ENCODE measurements at places on chromosomes 12 and 14.
A peak's percentile ranks its signal among the peaks of the same experiment; 100 is the strongest.

DNA sequence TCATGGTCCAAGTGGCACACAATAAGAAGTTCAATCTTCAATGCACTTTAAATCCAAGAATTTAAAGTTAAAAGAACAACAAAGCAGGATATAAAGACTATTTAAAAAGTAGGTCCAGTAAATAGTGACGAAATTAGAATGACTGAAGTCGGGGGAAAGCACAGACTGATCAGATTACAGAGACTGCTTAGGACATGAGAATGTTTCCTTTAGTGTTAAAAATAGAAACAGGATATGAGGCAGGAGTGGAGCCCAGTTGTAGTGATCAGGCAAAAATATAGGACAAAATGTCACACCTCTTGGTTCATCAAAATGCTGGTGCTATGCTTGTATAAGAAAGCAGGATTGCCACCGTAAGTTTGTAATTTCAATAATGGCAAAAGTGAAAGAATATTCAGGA, 52.2 kb upstream of the CD163 start:
- DNase-seq = no peak

- no peak for DNase-seq
These were observed 7.6 kb downstream of the KRT85 start for GRCh38 chr12:52359621-52360061.

GRCh38 chr12:42910656-42911055, 321.1 kb upstream of the PRICKLE1 start:
- DNase-seq = no peak

- DNase-seq = no peak
These were observed 2.4 kb upstream of the MLH3 start for GRCh38 chr14:75053396-75054291.

GRCh38 chr12:111182382-111182781, 186.5 kb downstream of the PHETA1 start:
- DNase-seq = no peak

- peak; percentile 9 for DNase-seq
These were observed 28.8 kb downstream of the HOXC4 start for GRCh38 chr12:54082397-54082892.

- DNase-seq = no peak
These were observed 199.4 kb upstream of the FOXN3 start for GRCh38 chr14:89616425-89616824.

GRCh38 chr12:59372956-59373355, 222.9 kb upstream of the SLC16A7 start:
- no peak for DNase-seq

GRCh38 chr14:95515080-95515489, 1.4 kb downstream of the SYNE3 start:
- DNase-seq = no peak

DNA sequence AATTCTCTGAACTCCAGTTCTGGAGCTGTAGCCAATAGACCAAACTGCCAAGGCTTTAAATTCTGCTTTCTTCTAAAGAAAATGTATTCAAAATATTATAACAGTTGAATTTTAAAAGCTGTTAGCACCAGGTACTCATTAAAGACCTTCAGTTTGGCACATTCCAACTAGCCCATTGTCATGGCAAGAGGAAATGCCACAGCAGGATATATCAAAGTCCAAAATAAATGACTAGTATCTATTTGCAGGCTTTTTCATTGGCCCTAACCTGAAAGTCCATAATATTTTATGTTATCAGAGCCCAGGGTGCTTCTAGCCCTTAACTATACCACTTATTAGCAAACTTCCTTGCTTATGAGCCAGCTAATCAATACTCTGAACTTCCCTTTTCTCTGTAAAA, 3.1 kb upstream of the RIC8B start:
- DNase-seq = no peak

GRCh38 chr12:51229116-51229809, 9.4 kb upstream of the DAZAP2 start:
- DNase-seq = no peak

- no peak for DNase-seq
These were observed 14.1 kb upstream of the DCP1B start for GRCh38 chr12:2018391-2018790.

- no peak for DNase-seq
These were observed 137.4 kb downstream of the CALM1 start for GRCh38 chr14:90534091-90534837.

DNA sequence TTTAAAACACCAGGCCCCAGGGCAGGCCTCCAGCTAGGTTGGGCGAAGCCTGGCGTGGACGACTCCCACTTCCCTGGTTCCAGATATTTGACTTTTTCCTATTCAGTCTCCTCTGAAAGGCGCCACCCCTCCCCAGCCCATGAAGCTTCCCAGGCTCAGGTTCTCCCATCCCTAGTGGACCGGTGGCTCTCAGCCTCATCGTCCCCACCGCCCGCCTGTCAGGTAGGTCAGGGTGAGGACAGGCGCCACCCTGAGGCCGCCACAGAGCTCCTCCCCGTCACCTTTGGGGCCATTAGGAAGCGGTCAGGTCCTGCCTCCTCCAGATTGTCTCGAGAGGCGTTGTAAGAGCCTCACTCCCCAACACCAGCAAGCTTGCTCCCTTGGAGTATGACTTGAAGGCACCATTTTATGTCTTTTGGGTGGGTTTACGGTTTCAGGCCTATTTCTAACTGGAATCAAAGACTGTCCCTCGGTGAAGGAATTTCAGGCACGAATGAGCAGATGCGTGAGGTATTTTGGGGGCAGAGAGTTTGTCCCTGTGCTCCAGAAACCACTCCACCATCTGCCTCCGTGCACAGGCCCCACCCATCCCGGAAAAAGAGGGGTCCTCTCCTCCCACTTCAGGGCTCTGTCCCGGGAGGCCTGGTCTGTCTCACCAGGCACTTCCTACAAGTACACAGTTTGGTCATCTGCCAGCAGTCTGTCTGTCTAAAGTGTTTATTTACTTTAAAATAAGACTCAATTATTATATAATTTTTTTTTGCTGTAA, 55.6 kb downstream of the TSPAN9 start:
- no peak for DNase-seq

DNA sequence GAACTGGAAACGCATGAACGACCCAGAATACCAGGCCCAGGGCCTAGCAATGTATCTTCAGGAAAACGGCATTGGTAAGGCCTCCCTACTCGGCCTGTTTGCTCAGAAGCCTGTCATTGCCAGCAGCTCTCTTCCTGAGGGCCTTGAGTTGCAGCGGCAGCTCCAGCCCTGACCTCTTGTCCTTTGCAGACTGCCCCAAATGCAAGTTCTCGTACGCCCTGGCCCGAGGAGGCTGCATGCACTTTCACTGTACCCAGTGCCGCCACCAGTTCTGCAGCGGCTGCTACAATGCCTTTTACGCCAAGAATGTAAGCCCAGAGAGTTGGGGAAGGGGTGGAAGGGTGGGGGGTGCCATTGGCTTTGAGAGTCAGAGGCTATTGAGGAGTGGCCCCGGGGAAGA, 3.7 kb upstream of the IRF9 start:
- DNase-seq = no peak

GRCh38 chr14:59419303-59419702, 45.9 kb downstream of the GPR135 start:
- no peak for DNase-seq

DNA sequence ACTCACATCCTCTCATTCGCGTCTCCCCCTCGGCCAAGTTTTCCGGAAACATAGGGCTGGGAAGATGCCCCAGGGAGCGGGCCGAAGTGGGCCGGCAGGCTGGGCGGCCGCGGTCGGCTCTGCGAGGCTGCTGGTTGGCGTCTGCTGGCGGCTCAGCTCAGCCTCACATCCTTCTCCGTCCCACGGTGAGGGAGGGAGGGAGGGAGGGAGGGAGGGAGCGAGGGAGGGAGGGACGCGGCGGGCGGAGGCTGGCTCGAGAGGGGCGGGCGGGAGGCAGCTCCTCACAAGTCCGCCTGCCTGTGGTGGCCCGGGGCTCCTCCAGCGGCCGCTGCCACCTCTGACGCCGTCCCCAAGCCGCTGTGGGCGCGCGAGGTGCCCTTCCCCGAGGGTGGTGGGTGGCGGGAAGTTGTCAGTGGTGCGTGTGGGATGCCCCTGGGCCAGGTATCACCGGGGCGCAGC, 93.8 kb downstream of the RFLNA start:
- DNase-seq = peak; percentile 8

DNA sequence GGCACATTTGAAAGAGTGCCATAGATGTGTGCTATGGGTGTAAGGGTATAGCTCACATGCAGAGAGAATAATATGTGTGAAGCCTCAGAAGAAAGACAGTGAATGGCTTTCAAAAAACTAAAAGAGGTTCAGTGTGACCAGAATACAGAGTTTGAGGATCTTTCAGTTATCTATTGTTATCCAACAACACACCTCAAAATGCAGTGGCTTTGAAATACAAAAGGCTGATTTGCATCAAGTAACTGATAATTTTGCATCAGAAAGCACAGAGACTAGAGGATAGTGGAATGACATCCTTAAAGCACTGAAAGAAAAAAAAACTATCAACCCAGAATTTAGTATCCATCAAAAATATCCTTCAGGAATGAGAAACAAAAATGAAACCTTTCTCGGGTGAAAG, 131.6 kb upstream of the IGF1 start:
- no peak for DNase-seq

DNA sequence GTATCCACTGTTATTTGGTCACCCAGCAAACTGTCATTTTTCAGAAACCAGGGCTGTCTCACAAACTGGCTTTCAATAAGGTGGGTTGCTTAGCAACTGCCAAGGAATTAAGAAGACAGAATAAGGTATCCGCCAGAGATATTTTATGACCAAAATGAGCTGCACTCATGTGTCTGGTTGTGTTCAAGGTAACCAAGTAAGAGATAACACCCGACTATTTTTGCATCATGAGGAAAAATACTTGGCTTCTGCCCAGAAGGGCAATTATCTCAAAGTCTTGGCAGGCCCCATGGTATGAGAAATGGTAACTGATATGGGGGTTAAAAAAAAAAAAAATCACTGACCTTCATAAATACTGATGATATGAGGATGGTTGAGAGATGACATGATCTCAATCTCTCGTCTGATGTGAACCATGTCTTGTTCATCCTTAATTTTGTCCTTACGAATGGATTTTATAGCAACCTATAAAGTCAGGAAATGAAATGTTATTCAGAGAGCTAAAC, 32.6 kb downstream of the NUAK1 start:
- no peak for DNase-seq

DNA sequence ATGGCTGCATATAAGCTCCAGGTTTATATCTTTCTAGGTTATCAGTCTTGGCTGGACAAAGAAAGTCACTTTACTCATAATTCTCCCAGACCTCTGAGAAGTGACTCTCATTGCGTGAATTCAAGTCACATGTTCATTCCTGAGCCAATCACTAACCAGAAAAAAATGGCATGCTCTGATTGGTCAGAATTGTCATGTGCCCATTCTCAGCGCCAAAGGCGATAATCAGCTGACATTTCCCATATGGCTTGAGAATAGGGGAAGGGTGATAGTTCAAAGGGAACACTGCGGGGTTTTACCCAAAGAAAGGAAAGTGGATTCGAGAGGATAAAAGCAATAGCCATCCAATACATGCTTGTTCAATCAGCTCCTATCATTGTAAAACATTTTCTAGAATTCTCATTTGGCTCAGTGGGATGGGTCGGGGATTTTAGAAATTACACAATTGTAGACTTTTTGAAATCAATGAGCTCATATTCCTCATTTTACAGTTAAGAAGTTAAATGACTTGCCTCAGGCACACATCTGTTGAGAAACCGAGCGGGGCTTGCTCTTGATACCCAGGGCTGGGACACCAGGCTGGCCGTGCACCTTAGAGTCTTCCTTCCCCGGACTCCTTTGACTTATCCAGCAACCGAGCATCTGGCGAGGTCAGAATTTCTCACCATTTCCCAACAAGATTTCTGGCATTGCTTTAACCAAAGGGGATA, 454.0 kb upstream of the TBX3 start:
- no peak for DNase-seq

DNA sequence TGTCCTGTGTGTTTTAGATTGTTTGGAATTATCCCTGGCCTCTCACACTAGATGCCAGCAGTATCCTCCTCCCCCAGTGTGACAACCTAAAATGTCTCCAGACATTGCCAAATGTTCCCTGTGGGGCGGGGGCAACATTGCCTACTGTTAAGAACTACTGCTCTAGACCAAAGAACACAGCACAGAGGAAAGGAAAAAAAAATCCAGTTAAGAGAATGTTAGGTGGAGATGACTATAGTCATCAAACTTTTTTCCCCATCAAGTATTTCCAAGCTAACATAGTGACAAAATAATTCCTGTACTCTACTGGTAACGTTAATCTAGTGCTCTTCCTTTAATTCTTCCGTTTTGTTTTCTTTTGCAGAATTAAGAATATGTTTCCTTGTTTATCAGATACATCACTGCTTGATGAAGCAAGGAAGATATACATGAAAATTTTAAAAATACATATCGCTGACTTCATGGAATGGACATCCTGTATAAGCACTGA, 3.5 kb downstream of the CDKN1B start:
- DNase-seq = no peak

GRCh38 chr14:22231018-22231417, 358.0 kb downstream of the DAD1 start:
- no peak for DNase-seq

- no peak for DNase-seq
These were observed 311.8 kb downstream of the BTG1 start for GRCh38 chr12:91833780-91834359.

GRCh38 chr14:63777024-63777423, 49.2 kb upstream of the SGPP1 start:
- no peak for DNase-seq

DNA sequence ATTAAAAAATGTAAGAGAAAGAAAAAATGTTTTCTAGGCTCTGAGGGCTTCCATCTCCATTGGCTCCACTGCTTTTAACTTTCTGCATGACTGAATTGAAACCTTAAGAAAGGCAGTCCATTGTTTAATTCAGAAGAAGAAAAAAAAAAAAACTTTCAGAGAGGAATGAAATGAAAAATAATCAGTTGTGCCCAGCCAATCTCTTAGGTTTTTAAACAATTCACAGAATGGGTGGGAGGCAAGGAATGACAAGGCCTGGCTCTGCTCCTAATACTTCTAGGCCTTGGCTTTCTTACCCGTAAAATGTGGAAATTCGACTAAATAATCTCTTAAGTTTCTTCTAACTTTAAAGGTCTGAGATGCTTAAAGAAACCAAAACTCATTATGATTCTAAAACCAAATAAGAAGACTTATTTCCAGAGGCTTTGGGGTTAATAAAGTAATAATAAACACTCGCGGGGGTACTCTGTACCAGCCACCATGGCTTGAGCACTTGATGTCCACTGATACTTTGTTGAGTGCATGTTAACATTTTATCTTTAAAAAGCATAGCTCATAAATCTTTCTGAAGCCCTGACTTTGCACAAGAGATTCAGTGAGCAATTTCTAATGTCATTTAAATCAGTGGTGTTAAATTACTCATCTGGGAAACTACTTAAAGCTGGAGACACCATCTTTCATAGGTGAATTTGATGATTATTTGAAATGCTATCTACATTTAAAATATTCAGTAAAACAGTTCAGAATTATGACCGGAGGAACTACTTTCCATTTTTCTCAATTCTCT, 49.6 kb downstream of the STON2 start:
- no peak for DNase-seq

DNA sequence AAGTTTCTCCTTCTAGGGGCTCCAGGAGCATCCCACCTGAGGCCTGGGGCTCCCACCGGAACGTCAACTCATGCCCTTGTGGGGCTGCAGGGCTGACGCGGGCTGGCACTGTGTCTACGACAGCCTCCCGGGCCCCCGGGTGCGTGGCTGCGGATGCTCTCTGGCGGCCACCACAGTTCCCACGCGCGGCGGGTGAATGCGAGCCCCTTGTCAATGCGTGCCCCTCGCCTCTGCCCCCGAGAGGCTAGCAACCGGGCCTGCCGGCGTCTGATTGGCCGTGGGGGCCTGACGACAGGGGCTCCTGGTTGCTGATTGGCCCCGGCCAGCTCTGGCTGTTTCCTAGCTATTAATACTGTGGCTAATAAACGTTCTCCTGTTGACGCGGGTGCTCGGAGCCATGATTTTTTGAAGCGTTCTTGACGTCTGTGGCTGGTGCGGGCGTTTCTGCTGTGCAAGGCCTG, 1.8 kb upstream of the MEG3 start:
- no peak for DNase-seq
